ENCODE measurements at places on chromosomes 2 and 18.

DNA sequence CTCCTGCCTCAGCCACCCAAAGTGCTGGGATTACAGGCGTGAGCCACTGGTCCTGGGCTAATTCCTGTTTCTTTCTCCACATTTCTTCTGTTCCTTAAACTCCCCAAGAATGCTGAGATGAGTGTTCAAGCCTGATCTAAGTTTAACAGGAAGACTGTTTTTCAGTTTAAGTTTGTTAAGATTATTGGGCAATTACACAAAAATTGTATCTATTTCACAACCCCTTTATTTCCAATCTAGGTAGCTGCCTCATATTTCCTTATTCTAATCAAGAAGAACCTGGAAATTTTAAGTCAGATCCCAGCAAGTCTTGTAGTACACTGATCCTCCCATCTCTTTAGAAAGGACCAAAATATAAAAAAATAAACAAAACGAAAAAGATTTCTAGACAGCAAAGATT, 11.7 kb downstream of the SFT2D3 start:
- no peak for DNase-seq

DNA sequence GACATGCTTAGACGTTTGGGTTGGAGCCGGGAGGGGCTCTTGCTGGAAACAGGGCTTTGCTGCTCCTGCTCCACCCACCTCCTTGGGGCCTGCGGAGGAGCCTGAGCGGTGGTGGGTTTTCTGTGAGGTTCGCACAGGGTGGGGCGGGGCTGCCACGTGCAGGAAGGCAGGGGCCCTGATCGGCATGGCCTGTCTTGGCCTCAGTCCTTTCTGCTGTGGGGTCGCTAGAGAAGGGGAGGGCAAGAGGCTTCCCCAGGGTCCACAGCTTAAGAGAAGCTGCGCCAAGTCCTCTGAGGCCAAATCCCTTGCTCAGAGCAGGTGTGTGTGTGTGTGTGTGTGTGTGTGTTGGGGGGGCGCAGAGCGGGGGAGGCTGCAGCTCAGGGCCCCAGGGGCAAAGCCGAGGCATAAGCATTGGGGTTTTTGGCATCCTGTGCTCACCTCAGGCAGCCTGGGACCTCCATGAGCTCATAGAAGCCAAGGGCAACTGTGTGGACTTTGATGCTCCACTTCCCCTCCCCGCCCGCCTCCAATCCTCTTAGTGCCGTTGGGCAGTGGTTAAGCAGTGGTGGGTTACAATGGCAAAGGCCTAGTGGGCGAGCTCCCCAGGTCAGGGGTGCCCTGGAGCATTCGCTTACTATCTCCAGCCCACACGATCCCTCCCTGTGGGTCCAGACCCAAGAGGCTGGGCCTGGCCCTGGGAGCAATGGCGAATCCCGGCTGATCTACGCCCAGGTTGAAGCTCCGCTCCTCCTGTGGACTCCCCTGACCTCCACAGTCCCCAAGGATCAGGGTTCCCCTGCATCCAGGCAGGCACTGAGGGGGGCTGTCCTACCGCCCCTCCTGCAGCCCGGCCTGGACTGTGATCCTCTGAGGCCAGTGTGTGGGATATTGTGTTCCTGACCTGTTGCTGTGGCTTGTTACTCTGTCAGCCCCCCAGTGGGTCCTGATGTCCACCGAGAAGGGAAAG, 28.9 kb downstream of the TOGARAM2 start:
- no peak for DNase-seq

GRCh38 chr2:23509596-23510292, 124.8 kb downstream of the KLHL29 start:
- DNase-seq: no peak

- DNase-seq: no peak
Observed at GRCh38 chr2:129860088-129860487, 119.4 kb upstream of the RAB6C start.

DNA sequence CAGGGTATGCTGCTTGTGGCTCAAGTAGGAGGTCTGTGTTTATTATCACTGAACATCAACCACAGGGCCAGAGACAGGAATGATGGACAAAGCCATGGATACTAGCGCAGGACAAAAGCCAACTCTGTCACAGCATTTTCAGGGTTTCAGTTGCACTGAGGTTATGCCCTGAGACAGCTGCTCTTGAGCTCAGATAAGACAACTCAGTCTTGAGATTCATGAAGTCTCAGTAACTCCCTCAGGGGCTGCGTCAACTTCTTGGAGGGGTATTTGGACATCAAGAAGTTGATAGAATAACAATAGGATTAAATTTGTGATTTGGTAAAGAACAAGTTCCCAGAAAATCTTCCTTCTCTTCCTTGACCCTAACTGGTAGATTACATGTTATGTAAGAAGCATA, 287.0 kb upstream of the SLC14A2 start:
- DNase-seq: no peak

GRCh38 chr18:56128153-56128791, 510.1 kb downstream of the TXNL1 start:
- DNase-seq: no peak

DNA sequence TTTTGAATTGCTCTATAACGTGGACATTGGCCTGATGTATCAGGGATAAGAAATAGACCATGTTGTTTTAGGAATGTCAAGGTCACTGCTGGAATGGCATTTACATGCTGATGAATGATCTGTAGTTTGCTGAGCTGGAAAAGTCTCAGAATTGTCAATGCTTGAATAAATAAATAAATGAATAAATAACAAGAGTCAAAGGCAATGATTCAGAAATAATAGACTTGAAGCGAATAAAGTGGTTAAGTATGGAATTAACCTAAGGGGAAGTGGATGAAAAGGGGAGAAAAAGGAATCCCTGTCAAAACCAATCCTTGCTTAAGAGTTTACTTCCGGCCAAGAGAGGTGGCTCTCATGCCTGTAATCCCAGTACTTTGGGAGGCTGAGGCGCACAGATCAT, 1620.0 kb downstream of the SUCLG1 start:
- DNase-seq: no peak

GRCh38 chr2:48712151-48712550, 43.4 kb downstream of the LHCGR start:
- DNase-seq: no peak

DNA sequence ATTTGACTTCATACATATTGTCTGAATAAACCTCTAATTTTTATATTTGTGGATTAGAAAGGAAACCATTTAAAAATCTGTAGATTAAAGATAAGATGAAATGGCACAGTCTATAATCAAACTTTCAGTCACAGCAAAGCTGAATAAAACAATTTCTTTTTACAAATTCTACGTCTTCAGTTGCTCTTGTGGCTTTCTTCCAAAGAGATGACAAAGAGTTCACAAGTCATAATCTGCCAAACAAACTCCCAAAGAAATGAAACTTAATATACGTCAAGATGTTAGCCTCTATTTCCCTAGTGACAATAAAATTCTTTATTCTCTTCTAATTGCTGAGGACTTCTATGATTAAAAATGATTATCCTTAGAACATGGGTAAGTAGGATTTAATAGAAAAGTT, 66.3 kb downstream of the FIGN start:
- DNase-seq: no peak

Measured in activated CD4-positive, alpha-beta T cell treated with anti-CD3 and anti-CD28 coated beads, Interleukin-2, amount 50 U/mL, for 4 hours (primary cell).